ENCODE measurements at places on chromosomes 2 and 18.

- no peak for DNase-seq
Measured at GRCh38 chr2:222134654-222135053, 164.1 kb downstream of the PAX3 start.

GRCh38 chr18:10444314-10445006 lies 10.0 kb upstream of the APCDD1 start:
- DNase-seq, result no peak

GRCh38 chr18:63106727-63107126 lies 212.8 kb downstream of the BCL2 start:
- no peak for DNase-seq

DNA sequence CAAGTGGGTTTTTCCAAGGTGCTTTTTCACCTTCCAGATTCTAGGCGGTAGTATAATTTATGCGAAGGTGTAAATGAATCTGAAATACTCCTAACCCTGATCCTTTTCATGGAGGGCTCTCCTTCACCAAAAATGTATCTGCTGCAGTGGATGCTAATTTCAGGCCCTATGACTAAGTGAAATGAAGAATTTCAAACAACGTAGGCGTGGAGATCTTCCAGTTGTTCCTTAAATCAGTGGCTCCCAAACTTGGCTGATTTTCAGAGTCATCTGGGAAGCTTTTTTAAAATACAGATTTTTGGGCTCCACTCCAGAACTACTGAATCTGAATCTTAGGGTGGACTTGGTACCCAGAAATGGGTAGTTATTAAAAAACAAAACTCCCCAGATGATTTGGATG lies 5.5 kb downstream of the GCKR start:
- no peak for DNase-seq

GRCh38 chr2:213934560-213934959 lies 476.3 kb upstream of the VWC2L start:
- peak; percentile 23 for DNase-seq

DNA sequence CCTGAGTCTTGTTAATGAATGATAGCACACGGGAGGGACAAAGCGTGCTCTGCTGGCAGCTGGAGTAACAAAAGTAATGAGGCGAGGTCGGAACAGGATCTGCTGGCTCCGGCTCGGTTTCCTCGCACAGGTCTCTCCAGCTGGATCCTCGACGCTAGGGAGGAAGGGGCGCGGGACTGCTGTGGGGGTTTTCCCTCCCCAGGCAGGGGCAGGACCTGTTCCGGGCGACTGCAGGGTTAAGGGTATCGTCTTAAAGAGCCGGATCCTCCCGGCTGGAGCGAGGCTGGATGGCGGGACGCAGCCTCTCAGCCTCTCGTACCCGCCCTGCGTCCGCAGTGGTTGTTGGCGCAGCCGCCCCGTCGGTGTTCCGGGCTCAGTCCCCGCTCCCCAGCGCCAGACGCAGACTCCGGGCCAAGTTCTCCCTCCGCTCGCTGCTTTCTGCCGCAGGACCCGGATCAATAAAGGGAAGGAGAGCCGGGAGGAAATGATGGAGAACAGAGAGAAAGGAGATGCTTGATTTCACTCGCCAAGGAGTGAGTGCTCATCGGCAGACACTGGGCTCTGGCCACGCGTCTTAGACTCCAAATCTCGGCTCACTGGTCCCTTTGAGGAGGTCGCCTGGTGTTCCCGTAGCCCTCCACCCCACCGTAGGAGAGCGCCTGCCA lies 1.1 kb upstream of the LIPG start:
- DNase-seq, result no peak

DNA sequence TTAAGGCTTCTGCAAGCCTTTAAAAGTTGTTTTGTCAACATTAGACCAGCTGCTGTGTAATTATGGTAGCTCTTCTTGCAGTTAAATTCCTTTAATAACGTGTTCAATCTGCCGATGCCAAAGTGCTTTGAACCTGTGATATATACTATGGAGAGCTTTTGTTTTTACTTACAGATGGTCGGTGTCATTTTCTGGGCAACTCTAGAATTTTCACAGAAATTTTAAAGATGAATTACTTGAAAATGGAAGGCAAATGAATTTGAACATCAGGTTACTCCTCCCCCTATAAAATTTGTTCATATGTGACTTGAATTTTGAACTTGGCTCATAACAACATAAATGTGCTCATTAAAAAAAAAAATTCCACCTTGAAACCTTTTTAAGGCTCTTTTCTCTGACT lies 23.0 kb downstream of the LYPD6 start:
- DNase-seq, result no peak

DNA sequence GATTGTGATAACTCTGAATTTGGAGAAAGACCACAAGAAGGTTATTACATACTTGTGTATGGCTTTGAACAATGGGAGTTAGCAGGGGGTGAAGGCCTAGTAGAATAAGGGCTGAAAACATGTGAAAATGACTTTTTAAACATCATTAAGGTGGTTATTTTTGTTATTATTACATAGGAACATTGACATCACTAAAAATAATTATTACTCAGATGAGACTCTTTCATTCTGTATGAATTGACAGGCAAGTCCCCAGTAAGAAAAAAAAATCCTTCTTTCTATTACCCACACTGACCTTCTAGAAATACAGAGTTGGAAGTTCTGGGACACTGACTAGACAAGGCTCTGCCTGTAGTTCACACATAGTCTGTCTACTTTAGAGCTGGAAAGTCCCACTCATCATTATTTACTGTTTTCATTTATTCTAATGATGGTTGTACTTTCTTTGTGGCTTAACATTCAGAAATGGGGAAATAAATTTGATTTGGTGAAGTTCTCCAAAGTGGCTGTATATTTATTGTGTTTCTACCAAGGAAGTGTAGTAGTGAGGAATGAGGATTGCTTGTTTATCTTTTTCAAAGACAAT lies 219.6 kb upstream of the EPAS1 start:
- no peak for DNase-seq

DNA sequence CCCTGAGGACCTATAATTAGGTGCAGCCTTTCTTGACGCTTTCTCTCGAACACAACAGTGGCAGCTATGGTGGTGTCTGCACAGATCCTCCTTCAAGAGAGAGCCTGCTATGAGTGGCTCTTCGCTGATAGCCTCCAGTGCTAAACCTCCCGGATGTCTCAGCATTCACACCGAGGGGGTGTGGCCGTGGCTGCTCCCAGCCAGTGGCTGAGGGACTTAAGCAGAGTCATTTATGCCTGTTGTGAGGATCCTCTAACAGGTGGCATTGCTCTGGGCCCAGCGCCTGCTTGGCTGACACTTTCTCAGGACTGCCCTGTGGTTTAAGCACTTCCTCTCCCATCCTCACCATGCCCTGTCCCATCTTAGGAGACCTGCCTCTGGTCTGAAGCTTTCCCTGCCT lies 592.0 kb upstream of the LRRTM1 start:
- DNase-seq, result peak; percentile 2
